H1 (cell line): ENCODE measurements at places on chromosomes 13 and 19.

GRCh38 chr13:91405240-91405639, 6.8 kb downstream of the GPC5 start:
- no peak for DNase-seq

- DNase-seq: peak; percentile 20
These were observed 127.2 kb upstream of the SOX1 start for GRCh38 chr13:111939666-111940278.

DNA sequence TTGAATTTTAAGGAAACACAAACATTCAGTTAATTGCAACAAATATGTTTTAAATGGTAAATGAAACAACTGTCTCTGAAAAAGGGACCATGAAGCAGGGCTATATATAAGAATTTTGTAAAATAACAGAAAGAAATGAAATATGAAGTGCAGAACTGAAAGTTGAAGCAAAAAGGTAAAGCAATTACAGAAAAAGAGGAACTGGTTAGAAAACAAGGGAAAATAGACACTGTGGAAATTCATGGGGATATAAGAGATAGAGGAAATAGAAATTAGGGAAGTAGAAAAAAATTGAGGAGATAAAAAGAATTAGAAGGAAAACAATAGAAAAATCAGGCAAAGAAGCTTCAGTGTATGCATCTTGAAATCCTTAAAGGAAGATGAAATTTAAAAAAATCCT, 40.0 kb upstream of the TDRD3 start:
- DNase-seq: no peak

DNA sequence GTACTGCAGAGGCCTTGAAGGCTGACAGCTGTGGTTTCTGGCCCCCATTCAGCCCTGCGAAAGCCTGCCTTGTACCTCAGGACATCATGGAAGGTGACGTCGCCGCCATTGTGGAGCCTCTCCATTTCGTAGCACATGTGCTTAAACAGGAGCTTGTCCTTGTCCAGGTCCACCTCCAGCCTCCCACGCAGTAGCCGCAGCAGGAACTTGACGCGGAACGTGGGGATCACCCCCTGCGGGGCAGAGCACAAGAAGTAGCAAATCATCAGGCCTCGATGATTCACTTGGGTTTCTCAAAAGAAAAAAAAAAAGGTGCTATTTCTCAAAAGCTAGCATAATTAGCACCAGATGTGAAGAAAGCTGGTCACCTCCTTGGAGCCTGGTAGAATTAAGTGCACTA, 351.0 kb downstream of the NALCN start:
- DNase-seq: no peak

GRCh38 chr19:50639121-50640112, at the start of gene SYT3:
TSS of gene SYT3 (minus strand) at chr19:50639881. CDS start at chr19:50637411, 2,470 bp downstream.
- DNase-seq: peak; percentile 80

DNA sequence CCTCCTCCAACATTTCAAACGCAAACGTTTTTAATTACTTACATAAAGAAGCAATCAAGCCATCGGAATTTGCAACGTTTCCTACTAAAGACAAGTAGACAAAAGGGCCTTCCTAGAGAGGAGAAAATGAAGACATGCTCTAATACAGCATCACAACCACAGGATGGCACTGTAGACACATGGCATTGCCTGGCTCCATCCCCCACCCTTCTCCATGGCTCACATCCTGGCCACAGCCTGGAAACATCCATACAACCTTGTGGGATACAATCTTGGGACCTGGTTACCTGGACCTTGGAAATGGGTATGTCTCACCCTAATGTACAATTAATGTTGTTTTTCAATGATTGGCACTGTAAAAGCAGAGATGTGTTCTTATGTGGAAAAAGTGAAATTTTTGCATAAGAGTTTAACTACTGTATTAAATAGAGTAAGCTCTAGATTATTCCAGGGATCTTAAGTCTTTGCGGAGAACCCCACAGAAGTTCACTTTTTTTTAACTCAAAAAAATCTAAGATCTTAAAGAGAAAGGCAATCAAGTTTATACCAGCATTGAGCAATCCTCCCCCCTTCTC, 21.5 kb downstream of the EBPL start:
- no peak for DNase-seq

DNA sequence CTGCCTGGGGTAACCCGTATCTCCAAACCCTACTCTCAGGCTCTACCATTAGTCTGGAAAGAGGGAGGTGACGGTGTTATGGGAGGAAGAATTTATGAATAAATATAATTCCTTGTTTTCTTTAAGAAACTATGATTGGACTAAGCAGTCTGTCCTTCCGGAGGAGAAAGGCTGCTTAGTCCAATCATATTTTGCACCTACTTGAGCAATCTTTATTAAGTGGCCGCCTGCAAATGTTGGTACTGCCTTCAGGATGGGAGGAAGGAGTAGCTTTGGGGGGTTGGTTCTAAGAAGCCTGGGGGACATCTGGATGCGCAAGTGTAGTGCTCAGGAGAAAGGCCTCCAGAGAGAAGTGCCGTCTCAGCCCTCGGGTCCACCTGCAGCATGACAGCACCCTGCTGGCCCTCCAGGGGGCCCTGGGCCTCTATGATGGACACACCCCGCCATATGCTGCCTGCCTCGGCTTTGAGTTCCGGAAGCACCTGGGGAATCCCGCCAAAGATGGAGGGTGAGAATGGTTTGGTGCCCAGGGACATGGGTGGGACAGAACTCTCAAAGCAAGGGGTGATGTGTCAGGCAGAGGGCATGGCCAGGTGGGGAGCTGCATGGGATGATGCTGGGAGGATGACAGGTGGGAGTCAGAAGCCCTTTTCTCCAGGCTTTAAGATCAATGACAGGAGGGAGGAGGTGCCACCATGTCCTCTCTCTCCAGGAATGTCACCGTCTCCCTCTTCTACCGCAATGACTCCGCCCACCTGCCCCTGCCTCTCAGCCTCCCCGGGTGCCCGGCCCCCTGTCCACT, 4.1 kb downstream of the ACP4 start:
- no peak for DNase-seq

- DNase-seq: peak; percentile 39
These were observed 17.5 kb downstream of the ATP8B3 start for GRCh38 chr19:1794424-1795172.

DNA sequence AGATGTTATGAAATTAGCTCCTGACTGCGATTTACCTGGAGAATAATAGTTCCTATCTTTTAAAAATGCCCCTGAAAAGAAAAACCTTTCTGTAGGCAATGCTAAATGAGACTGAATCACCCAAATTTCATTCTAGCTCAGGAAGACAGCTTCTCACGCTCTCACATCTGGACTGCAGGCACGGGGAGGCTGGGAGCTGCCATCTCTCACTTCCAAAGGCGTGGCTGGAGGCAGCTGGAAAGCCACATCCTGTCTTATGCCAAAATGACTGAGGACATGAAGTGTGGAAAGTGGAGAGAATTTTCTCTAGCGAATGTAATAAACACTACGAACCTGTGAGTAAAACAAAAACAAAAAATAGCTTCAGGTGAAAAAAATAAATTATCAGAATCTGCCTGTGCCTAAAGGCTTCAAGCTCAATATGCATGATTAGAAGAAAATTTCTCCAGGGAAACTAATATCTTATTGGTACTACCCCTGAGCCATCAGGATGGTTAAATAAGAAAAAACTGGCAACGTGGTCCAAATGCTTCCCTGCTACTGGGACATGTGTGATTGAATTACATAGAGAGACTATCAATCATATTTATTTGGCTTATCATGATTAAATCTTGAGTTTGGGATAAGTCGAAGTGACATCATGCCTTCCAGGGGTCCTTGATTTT, 58.1 kb upstream of the UBL3 start:
- DNase-seq: no peak

- no peak for DNase-seq
These were observed 172.2 kb downstream of the SLITRK1 start for GRCh38 chr13:83710133-83710515.

DNA sequence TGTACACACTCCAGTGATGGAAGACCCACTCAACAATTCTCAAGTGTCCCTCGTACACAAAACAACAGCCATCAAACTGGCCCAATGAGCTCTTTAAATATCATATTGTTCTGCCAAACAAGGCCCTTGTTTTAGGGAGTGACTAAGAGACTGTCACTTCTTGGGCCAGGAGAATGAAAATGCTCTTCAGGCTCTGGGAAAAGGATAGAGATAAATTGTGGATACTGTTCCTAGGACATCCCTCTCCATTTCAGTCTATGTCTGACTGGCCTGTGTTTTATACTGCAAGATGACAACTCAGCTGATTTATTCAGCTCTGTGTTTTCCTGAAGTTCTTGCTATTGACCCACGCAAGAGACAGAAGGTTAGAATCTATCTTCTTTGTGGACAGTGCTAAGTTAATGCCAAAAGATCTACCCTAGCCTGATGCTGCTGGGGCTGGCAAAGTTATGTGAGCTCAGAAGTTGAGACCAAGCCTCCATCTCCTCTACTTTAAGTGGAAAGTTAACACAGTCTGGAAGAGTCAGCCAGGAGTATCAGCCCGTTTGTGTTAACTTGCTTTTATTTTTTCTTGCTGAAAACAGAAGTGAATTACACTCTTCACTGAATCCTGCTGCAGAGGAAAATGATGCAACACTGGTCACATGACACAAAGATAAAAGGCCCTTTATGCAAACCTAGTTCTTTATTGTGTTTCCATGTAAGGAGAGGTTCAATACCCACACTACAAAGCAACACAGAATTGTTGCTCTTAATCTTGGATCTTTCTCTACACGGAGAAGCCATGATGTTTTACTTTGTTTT, 14.6 kb downstream of the FRY start:
- no peak for DNase-seq

GRCh38 chr19:18604820-18605159, 1.8 kb downstream of the CRLF1 start:
- DNase-seq: no peak

DNA sequence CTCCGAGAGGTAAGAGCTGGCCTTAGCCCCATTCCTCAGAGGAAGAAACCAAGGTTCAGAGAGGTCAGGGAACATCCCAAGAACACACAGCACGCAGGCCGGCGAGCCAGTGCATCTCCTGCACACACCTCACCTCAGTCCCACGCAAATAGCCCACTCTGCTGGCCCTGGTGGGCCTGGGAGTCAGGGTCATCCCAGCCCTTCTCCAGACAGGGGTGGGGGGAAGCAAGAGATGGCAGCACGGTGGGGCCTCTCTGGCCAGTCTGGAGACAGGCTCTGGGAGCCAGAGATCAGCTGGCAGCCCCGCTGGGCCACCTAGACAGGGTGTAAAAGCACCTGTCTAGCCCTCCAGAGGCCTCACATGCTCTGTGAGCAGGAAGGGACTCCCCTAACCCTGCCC, 26.8 kb downstream of the TUBA3C start:
- DNase-seq: no peak
